Urinary bladder (tissue), 4 donors: ENCODE measurements at places on chromosomes 2 and 18. TPM values are rescaled to one million over a fixed set of nuclear protein-coding genes. Genes with fewer than 3 reads are reported as not detected.

DNA sequence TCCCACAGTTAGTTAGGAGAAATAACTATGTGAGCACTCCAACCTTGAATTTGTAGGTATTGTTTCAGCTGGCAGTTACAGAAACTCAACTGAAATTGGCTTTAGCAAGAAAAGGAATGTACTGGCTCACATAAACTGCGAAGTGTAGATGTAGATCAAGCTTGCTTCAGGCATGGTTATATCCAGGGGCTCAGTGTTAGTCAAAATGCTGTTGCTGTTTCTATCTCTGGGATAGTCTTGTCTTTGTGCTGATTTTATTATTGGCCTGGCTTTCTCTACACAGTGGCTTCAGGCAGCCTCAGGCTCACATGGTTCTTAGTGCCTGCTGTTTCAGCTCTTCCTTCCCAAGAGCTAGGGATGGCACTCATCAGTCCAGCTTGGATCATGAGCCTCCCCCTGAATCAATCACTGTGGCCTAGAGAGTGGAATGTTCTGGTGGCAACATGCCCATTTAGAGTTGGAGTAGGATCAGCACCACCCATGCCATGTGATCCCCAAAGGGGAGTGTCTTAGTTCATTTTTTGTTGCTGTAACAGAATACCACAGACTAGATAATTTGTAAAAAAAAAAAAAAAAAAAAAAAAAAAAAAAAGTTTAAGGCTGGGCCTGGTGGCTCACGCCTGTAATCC lies 69.1 kb upstream of the FOXI3 start:
- no peak for DNase-seq

OR6B2 gene
- polyA plus RNA-seq: not detected

DNA sequence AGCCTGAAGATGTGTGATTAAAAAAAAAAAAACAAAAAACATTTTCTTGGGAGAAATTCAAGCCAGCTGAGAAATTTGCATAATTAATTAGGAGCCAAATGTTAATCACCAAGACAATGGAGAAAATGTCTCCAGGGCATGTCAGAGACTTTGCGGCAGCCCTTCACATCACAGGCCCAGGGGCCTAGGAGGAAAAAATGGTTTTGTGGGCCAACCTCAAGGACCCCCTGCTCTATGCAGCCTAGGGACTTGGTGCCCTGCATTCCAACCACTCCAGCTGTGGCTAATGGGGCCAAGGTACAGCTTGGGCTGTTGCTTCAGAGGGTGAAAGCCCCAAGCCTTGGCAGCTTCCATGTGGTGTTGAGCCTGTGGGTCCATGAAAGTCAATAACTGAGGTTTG lies 241.9 kb upstream of the THUMPD2 start:
- DNase-seq: no peak

GRCh38 chr2:104855221-104856085 lies 1.5 kb downstream of the POU3F3 start:
- no peak for DNase-seq

RGPD3 gene
- polyA plus RNA-seq: 0.32 TPM

GRCh38 chr2:171919453-171919852 lies 2.8 kb upstream of the HAT1 start:
- no peak for DNase-seq

DNA sequence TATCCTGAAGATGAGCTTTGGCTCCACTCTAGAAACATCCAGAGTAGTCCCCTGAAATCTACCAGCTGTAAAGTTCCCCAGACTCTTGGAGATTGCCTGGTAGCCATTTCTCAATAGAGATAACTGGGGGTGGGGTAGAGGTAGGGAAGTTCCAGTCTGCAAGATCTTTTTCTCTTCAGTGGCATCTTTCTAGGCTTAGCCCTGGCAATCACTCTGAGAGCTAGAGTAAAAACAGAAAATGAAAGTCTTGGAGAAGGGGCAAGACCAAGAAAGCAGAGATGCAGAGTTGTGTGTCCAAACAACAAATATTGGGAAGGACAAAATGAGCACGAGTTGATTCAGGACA lies 41.8 kb upstream of the LCLAT1 start:
- no peak for DNase-seq

- no peak for DNase-seq
Observed at GRCh38 chr2:196980473-196980872, 54.0 kb upstream of the PGAP1 start.

DNA sequence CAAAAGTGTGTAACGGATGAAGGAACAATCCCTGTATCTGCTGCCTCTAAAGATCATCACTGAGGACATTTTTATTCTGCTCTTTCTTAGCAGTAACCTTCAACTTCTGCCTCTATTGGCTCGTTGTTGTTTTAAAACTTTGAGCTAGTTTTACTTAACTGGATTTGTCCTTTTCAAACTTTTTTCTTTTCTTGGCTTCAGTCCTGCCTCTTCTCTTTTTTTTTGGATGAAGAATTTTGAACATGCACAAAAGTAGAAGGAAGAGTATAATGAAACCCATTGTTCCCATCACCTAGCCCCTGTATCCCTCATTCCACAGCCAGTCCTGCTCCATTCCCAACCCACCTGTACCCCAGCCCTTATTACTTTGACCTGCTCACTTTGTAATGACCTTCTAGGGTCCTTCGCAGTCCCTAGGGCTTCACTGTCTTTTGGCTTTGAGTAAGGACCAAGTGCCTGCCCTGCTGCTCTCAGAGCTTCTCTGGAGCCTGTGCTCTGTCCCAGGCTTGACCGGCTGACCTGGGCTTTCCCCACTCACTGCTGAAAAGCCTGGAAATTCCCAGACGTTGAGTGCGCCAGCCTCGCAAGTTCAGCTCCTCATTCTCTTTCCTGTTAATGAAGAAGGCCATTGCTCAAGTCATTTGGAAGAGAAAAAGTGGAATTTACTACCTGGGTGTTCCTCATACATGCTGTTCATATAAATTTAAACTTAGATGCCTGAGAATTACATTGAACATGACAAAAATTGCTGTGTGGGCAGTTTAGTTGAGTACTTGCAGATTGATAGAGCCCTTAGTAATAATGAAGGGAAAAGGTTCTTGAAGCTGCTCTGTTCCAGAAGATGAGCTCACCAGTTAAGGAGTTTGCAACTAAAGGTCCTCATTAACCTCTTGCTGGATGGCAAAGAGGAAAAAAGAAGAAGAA lies 149.3 kb upstream of the ALPP start:
- DNase-seq: no peak

COL4A3 gene
- 1.4 TPM for polyA plus RNA-seq

- DNase-seq: no peak
Observed at GRCh38 chr2:7681881-7682461, 764.8 kb downstream of the RNF144A start.

GRCh38 chr2:192876698-192877097 lies 682.0 kb upstream of the TMEFF2 start:
- no peak for DNase-seq

DNA sequence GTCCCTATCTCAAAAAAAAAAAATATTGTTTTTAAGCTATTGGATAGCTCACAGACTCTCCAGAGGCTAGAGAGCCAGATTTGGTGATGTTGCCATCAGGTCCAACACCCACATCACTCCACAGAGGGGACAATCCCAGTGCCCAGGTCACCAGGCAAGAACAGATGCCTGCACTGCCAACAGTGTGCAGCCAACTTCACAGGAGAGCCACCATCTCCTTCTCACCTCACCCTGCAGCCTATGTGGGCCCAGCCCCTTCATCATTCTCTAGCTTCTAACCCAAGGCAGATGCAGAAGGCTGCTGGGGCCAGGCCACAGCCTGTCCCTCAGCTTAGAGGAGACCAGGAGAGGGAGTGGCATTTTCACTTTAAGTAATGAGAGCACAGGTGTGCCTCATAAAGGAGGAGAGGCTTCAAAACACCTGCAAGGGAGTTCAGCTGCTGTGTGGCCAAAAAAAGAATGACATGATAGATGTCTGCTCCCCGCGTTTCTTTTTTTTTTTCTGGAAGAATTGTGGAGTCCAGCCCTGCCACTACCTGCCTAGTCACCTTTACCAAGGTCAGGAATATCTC lies 98.0 kb upstream of the ZSWIM2 start:
- DNase-seq: no peak

DNA sequence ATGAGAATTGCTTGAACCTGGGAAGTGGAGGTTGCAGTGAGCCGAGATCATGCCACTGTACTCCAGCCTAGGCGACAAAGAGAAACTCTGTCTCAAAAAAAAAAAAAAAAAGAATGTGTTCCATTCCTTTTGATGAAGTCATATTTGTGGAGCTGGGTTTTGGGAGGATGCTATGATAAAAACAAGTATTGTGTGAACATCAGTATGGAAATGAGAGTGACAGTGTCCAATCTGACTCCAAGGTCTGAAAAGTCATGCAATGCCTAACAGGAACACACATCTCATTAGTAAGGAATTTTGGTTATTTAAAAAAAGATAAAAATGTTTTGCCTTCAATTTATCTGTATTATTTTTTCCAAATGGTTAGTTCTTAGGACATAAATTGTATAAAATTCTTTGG lies 11.8 kb downstream of the GCFC2 start:
- no peak for DNase-seq

GRCh38 chr2:128520791-128521190 lies 202.1 kb upstream of the HS6ST1 start:
- DNase-seq: no peak

DNA sequence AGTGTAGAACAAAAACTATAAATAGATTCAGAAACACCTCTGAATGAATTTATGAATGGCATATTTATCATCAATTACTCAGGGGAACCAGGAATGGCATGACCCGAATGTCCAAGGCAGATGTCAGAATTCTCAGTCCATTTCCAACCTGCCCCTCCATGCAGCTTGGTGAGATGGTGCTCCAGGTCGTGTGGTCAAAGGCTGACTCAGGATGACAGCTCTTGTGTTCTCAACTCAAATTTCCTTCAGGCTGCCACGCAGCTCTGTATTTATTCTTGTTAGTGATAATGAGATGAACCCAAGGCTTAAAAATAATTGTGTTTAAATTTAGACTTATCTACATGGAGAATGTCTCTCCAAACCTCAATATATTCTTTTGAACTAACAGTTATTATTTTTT lies 146.9 kb downstream of the METTL4 start:
- no peak for DNase-seq
